ENCODE measurements at places on chromosomes 11 and 22.

DNA sequence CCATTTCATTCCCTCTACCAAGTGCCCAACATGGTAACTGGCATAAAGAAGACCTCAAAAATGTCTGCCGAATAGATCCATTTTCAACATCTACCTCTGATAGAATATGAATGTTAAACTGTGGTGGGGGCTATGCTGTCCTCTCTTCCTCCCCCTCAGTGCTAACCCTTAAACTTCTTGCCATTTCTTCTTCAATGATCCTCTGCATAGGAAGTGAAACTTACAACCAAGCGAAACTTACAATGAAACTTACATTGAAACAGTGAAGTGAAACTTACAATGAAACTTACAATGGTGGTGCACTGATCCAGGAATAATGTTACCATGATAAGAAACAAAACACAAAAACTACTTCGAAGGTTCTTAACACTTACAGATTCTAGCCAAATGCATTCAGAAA, 4.7 kb downstream of the RTCB start:
- DNase-seq, result no peak

DNA sequence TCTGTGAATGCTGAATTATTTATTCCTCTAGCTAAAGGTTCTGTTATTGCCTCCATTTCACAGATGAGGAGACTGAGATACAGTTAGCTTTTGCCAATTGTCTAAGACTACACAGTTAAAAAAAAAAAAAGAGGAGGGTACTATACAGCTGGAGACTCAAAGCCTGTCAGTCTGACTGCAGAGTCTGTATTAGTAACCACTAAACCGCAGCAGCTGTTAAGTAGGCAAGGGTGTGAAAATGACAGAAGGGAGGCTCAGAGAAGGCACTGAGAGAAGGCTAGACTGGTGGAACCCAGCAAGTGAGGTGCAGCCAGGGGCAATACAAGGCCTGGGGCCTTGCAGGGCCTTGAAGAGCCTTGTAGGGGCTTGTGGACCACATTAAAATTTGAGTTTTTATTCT, 181.2 kb downstream of the CSNK2A3 start:
- DNase-seq, result no peak

DNA sequence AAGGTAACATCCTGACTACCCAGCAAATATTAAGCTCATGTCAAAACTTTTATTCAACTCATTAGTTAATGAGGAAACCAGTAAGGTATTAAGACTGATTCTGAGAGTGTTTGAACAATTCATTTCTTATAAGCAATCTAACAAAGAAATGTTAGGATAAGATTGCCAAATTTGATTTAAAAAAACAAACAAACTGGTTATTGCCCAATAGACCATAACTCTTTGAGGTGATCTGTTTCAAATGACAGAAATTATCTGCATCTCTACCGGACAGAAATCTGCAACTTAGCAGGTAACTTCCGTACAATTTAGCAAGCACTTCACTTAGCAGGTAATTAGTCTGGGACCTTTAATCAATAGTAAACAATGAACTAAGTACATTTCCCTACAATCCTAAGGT, 82.9 kb upstream of the BARX2 start:
- no peak for DNase-seq

- no peak for DNase-seq
Measured at GRCh38 chr11:132909021-132909606, 623.2 kb downstream of the OPCML start.

- no peak for DNase-seq
Measured at GRCh38 chr11:75421902-75422247, 11.1 kb downstream of the KLHL35 start.

- DNase-seq, result no peak
Measured at GRCh38 chr11:30322191-30322590, 713 bp upstream of the ARL14EP start.

GRCh38 chr11:114061681-114062049, 2.2 kb downstream of the ZBTB16 start:
- no peak for DNase-seq

DNA sequence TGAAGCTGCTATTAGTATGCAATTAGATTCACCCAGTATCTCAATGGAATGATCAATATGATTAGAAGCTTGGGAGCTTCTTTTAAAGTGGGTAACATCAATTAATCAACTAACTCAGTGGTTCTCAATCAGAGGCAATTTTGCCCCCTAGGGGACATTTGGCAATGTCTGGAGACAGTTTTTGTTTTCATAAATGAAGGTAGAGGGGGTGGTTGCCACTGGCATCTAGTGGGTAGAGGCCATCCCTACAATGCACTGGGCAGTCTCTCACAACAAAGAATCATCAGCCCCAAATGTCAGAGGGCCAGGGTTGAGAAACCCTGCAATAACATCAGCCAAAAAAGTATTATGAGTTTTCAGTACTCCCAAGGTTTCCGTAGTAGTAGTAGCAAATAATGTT, 5.9 kb upstream of the AMOTL1 start:
- no peak for DNase-seq

GRCh38 chr11:114366331-114367243, 33.7 kb downstream of the C11orf71 start:
- DNase-seq, result no peak

DNA sequence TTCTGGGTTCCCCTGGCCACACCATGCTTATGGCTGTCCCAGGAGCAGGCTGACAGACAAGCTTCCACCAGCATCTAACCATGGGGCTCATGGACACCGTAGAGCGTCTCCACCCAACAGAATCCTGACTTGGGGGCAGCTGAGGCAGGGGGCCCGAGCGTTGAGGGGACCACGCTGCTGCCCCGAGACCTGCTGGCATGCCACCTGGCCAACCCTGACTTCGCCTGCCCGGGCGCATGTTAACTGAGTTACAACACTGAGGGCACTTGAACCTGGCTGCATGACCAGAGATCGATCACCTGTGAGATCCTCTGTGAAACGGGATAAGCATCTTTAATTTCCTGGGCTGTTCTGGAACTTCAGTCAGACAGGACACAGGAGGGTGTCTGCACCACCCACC, 13.7 kb downstream of the PPM1F start:
- DNase-seq, result no peak

GRCh38 chr22:46090036-46090591, 60.2 kb upstream of the PPARA start:
- DNase-seq, result no peak

GRCh38 chr11:108873310-108873709, 208.4 kb downstream of the DDX10 start:
- no peak for DNase-seq

GRCh38 chr22:26887456-26887855, 230.1 kb downstream of the MIAT start:
- no peak for DNase-seq

DNA sequence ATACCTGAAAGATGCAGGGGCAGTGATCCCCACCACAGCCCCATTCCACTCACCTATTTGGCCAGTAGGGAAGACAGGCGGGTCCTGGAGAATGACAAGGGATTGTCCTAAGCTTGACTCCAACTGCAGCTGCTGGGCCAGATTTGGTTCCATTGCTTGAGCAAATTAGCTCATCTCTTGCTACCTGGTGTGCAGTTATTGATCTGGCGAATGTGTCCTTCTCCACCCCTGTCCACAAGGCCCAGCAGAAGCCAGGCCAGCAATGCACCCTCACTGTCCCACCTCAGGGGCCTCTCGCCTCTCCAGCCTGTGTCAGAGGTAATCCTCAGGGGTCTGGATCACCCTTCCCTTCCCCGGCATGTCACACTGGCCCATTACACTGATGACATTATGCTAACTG, 23.3 kb downstream of the TSPAN32 start:
- DNase-seq, result no peak

- DNase-seq, result no peak
Measured at GRCh38 chr11:81211050-81211449, 1522.6 kb downstream of the FAM181B start.

DNA sequence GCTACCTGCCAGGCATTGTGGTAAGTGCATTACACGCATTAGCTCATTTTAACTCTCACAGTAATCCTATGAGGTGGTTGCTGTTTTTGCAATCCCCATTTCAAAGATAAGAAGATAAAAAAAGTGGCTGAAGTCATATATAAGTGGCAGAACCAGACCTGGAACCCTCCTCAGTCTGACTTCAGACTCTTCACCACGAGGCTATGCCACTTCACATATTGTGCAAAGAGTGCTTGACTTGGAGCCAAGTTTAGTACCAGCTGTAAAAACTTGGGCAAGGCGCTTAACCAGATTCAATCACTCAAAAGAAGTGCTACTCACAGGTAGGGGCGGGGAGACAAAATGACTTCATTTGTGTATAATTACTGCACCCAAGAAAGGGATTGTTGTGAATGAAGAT, 15.3 kb downstream of the BPIFC start:
- DNase-seq, result no peak

GRCh38 chr11:80441821-80442220, 1001.0 kb upstream of the TENM4 start:
- no peak for DNase-seq

GRCh38 chr11:47447906-47448305, 1.0 kb downstream of the RAPSN start:
- no peak for DNase-seq

DNA sequence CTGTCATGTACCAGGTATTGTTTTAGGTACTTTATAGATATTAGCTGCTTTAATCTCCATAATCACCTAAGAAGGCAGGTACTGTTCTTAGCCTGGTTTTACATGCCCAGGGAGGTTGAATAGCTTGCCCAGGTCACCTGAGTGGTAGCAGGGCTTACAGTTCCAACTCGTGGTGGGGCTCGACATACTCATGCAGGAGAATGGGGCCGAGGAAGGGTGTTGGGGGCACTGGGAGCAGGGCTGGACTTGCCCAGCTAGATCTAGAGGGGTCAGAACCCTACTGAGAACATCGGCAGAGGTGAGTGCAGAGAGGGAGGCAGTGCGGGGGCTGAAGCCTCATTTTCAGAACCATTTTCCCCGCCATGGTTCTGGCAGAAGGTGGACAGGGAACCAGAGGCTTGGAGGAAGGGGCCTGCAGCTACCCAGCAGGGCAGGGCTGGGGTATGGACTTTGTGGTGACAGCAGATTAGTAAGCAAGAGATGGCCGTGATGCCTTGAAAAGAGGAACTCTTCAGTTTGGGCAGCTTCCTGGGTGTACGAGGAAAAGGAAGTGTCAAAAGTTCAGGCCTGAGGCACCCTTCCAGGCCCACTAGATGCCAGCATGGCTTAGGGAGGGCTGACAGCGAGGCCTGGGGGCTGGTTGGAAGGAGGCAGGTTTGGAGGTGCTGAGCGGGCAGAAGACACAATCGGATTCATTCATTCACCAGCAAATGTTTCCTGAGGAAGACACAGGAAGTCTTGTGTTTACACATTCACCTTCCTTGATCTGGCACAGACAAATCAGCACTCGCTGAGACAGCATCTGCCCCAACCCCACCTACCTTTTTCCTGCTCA, 54.7 kb upstream of the LYVE1 start:
- DNase-seq, result no peak

DNA sequence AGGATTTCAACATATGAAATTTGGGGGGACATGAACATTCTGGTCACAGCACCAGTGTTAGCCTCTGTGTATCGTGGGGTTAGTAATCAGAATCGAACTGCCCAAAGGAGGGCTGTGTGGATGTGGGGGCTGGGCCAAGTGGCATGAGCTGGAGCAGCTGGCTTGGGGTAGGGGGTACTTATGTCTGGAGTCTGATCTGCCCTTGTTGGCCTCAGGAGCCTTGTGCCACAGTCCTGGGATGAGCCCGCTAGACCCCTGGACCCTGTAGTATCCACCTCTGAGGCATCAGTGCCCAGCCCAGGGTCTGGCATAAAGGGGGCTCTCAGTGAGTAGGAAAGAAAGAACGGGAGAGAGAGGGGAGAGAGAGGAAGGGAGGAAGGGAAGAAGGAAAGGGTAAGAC, 67.3 kb downstream of the LRRC32 start:
- no peak for DNase-seq

DNA sequence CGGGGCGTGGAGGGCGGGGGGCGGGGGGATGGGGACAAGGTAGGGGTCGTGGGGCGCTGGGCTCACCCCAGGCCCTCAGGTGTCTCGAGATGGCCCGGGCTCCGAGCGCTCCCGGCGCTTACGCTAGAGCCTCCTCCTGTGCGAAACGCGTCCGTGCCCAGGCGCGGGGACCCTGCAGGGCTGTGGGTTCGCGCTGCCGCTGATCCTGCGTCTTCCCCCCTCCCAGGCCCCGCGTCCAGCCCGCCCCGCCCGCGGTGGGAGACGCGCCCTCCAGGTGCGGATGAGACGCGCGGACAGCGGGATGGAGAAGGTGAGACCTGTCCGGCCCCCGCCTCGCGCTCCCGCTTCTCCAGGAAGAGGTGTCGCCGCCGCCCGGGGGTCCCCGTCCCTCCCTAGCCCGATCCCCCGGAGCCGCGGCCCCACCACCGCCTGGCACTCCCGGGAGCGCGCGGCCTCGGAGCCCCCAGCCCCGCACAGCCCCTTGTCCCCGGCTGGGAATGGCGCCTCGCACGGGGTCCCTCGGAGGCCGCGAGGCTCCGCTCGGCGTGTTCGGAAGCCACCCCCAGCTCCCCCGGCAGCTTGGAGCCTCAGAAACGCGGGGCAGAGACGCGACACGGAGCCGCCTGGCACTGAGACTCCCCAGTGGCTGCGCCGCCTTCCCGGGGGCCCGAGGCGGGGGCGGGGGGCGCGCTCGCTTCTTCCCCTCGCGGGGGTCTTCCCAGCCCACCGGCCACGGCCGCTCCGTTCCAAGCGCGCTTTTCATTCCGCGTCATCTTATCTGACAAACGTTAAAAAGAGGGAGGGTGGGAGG, 27.6 kb upstream of the TOLLIP start:
- peak; percentile 47 for DNase-seq

DNA sequence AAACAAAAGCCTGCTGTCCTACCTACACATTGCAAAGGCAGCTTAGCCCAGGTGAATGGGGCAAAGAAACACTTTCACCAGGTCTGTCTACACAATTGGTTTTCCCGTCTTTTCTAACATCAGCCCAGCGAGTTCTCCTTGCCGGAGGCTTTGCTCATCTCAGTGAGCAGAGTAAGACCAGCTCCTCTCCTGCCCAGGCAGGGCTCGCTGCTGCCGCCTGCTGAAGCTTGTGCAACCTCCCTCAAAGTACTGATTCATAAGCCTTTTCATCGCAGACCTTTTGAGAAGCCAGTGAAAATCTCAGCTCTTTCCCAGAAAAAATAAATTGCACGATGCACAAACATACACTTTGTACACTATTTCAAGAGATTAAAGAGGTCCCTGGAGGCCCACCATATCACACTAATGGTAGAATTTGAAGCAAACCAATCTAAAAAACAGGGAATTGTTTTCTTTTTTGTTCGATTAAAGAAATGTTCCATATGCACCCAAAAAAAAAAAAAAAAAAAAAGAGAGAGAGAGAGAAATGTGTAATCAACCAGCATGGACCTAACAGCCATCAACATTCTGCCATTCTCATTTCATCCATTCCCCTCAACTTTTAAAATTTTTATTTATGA, 328.1 kb upstream of the MPPED2 start:
- no peak for DNase-seq

DNA sequence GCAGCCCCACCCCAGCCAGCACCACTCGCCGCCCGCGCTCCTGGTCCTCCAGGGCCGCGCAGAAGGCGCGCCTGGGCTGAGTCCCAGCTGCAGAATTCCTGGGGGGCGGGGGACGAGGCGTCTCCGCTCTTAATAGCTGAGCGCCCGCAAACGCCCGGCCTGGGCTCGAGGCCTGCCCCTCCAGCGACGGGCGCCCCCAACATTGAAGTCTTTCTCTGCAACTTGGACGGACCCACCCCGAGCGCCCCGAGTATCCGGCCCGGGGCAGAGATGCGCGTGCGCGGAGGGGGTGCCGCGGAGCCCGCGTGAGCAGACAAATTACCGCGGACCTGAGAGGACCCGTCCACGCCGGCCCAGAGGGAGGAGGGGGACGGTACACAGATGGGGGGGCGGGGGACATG, 6.7 kb upstream of the SYT7 start:
- peak; percentile 15 for DNase-seq
